ENCODE measurements at places on chromosomes 16 and 17. TPM values are rescaled to one million over a fixed set of nuclear protein-coding genes. Genes with fewer than 3 reads are reported as not detected.
A peak's percentile ranks its signal among the peaks of the same experiment; 100 is the strongest.

- no peak overlapping the region for H3K27ac ChIP-seq
- no peak for DNase-seq
- no peaks in the 10 kb centered on the region for H3K36me3 ChIP-seq
- peaks cover 10% of the 10 kb centered on the region for H3K4me1 ChIP-seq
These were observed 50.2 kb downstream of the ARSG start for GRCh38 chr17:68341482-68341881.

DNA sequence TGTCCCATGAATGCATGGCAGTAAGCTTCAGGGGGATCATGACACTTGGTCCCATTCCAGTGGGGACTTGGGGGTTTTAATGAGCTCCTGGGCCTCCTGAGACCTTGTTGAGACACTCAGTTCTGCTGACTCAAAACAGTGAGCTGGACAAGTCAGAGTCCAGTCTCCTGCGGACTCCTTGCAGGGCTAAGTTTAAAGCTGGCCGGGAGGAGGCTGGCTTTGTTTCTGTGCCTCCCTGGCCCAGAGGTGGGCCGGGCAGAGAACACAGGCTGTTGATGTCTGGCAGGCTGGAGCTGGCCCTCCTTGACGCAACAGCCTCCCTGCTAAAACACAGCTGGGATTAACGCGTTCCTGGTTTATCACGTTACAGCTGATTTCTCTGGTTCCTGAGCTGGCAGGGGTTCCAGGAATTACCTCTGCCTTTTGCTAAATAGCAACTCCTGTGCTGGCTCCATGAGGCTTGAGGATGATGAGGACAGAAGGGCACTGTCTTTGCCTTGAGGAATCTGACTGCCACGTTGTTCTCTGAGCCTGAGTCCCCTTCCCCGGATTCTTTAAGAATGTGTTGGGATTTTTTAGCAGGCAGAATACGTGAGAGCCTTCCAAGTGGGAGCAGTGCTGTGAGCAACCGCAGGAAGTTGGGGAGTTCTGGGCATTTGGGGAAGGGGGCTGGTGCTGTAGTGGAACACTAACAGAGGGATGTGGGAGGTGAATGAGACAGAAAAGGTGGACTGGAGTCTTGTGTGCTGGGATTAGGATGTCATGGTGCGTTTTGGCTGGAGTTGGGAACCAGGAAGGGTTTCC, 2.0 kb downstream of the GPT2 start:
- H3K4me1 ChIP-seq: peaks cover 37% of the 10 kb centered on the region
- H3K27ac ChIP-seq: peak overlapping the region; percentile 89
- H3K27me3 ChIP-seq: no peaks in the 10 kb centered on the region
- H3K36me3 ChIP-seq: peaks cover 1% of the 10 kb centered on the region
- H3K4me3 ChIP-seq: peak overlapping the region; percentile 95

DNA sequence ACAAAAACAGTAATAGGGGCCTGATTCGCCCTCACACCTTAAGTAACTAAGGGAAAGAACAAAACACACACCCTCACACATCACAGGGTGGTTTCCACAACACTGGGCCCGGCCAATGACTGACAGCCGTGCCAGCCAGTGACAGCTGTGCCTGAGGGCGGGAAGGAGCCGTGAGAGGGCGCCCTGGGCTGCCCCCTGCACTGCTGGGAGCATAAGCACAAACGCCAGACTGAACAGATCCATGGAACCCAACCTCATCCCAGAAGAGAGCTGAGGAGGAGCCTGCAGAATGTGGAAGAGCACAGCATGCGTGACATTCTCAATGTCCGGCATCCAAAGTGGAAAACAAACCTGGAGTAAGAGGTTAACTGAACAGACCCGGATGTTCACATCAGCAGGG, 16.0 kb downstream of the CSNK1D start:
- no peak for DNase-seq
- peaks cover 59% of the 10 kb centered on the region for H3K36me3 ChIP-seq
- no peak overlapping the region for H3K4me3 ChIP-seq
- peaks cover 6% of the 10 kb centered on the region for H3K4me1 ChIP-seq

- DNase-seq: no peak
- H3K36me3 ChIP-seq: peaks cover 20% of the 10 kb centered on the region
- no peaks in the 10 kb centered on the region for H3K27me3 ChIP-seq
- peaks cover 5% of the 10 kb centered on the region for H3K4me1 ChIP-seq
- H3K4me3 ChIP-seq: no peak overlapping the region
These were observed 181.6 kb upstream of the C17orf78 start for GRCh38 chr17:37194208-37194607.

The GPT2 gene
- total RNA-seq: 35.0 TPM

DNA sequence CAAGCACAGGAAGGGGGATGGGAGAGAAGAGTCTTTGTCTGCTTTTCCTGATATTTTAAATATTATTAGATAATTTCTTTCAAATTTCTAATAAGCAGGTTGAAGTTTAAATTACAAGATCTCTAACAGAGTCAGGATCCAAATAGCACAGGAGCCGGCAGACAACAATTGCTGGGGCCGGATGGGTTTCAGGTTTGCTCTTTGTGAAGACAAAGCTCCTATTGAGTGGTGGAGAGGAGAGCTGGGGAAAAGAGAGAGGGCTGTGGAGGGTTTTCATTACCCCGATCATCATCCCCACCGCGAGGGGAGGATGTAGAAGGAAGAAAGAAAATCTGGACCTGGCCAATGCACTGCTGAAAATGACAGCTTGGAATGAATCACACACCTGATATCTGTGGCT, 197.3 kb downstream of the SOX9 start:
- DNase-seq: no peak
- peaks cover 15% of the 10 kb centered on the region for H3K27me3 ChIP-seq
- H3K4me1 ChIP-seq: peaks cover 1% of the 10 kb centered on the region
- H3K27ac ChIP-seq: no peak overlapping the region

Data from osteocyte (in vitro differentiated cells).